Right ventricle myocardium inferior (tissue), 1 donor: ENCODE measurements at places on chromosomes 13 and 19. TPM values are rescaled to one million over a fixed set of nuclear protein-coding genes. Genes with fewer than 3 reads are reported as not detected.

GRCh38 chr13:85230691-85231093, 568.5 kb downstream of the SLITRK6 start:
- DNase-seq, result no peak

SLAIN1 gene
- total RNA-seq, result 4.6 TPM

DKKL1 gene
- total RNA-seq, result not detected

GRCh38 chr13:113588394-113589111, 4.0 kb downstream of the TFDP1 start:
- DNase-seq, result no peak

GRCh38 chr13:60327511-60327910, 69.5 kb upstream of the TDRD3 start:
- DNase-seq, result no peak

DNA sequence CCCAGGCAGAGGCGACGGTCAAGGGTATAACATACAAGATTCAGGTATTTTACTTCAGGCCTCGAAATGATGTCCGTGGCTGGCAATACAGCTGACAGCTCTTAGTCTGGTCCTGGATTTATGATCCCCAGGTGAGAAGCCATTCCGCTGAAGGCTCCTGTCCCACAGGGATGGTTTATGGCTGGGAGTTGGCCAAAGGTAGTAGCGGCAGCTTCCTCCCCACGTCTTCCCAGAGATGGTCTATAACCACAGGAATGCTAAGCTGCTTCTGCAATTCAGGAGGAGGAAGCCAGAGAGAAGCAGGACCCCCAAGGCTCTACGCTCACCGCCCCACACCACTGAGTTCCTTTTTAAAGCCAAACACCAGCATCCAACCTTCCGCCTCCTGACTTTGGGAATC, 27.1 kb downstream of the OLFM2 start:
- no peak for DNase-seq

NRTN gene
- total RNA-seq, result 27.5 TPM

HSD11B1L gene
- total RNA-seq, result 3.9 TPM

DNA sequence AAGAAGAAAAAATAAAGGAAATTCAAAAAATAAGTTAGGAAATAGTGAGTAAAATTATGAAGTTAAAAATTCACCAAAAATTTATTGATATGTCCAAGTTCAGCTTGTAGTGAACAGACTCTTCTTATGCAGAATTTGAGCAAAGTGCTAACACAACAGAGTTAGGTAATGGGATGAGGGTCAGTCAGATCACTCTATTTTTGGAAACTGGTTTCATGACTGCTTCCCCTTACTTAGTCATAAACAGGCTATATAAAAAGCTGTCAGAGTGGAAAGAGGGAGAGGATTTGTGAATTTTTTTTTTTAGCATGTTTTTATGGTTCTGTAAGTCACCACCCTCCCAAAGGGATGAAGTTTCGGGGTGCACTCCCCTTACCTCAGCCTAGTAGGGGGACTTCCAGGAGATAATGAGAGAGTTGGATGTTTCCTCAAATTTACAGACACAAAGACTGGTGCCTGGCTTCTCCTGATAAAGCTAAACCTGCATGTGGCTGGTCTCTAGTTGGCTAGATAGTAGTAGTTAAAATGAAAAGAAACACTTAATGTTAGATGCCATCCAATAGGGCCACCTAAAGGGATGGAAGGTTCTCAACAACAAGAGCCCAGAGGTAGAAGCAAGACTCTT, 4.5 kb downstream of the CPB2 start:
- DNase-seq, result no peak

DNA sequence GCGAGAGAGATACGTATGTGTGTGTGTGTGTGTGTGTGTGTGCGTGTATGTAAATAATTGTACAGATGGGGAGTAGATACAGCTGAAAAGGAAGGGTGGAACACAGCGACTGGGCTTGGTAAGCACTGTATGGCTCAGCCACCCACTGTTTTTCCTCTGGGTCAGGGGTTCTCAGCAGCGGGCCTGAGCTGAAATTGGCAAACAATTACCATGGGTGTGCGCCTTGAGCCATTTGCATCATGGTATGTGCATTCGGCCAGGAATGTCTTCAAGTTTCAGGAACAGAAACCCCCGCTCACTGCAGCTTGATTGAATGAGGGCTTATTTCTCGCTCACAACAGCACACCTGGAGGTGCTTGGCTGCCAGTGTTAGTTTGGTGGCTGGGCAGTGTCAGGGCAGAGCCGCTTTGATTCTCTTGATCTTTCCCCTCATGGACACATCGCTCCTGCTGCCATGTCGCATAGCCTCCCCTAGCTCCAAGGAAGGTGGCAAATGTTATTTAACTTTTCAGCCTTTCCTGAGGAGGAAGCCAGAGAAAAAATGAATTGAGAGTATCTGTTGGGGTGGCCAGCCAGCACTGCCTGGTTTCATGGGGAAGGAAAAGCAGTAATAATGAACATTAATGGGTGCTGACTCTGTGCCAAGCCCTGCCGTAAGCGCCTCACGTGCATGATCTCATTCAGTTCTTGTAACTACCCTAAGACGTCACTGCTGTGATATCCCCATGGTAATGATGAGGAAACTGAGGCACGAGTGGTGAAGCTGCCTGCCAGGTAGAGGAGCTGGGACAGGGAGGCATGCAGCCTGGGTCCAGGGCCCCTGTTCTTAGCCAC, 126.9 kb downstream of the SIPA1L3 start:
- DNase-seq, result no peak

DNA sequence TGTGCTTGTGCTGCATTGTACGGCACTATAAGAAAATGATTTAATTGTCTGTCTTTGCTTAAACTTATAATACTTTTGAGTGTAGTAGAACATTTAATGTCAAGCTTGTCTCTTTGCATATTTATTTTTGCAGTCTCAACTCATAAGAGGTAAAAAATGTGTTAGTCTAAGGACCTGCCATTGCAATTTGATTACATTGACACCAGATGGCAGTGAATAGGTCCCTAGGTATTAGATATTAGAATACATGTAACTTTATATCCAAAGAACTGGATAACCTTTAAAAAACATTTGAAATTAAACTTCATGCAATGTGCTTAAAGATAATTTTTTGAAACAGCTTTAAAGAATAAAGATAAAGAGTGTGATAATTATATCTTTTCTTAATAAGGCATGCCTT, 1421.3 kb downstream of the OLFM4 start:
- DNase-seq, result no peak

GRCh38 chr19:58584498-58585441, 11.6 kb upstream of the MZF1 start:
- peak; percentile 22 for DNase-seq

GRCh38 chr19:1455002-1455335, 5.0 kb downstream of the APC2 start:
- DNase-seq, result no peak

AXL gene
- 19.8 TPM for total RNA-seq

- DNase-seq, result peak; percentile 95
These were observed at the start of gene ZNF606 for GRCh38 chr19:58002384-58003173. Gene ZNF606, minus strand, starts transcription at chr19:58002820. Its CDS starts 1,501 bp downstream, at chr19:58001319.

ZNF547 gene
- 2.4 TPM for total RNA-seq

DNA sequence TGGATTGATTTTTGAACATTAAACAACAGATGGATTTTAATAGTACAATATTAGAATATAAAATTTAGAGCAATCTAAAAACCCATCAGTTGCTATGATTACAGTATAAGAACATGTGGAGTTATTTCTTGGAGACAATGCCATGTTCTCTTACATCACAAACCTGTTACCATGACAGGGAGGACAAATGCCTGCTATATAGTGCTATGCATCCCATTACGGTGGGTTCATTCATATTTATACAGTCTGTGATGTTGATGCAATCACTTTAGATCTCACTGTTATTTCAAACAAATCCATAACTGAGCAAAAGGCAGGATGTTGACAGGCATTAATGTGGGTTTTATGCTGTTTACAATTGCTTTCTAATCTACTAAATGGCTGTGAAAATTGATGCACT, 467.5 kb downstream of the DIAPH3 start:
- no peak for DNase-seq

DNA sequence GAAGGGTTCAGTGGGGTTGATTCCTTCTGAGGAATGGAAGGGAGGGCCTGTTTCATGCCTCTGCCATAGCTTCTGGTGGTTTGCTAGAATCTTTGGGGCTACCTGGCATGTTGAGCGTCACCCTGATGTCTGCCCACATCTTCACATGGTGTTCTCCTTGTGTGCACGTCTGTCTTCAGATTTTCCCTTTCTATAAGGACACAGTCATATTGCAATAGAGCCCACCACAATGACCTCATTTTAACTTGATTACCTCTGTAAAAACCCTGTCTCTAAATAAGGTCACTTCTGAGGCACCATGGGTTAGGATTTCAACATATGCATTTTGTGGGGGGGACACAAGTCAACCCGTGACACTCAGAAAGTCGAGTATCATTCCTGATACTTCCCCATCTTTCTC, 257.9 kb downstream of the COG6 start:
- no peak for DNase-seq

CADM4 gene
- 9.7 TPM for total RNA-seq

DNA sequence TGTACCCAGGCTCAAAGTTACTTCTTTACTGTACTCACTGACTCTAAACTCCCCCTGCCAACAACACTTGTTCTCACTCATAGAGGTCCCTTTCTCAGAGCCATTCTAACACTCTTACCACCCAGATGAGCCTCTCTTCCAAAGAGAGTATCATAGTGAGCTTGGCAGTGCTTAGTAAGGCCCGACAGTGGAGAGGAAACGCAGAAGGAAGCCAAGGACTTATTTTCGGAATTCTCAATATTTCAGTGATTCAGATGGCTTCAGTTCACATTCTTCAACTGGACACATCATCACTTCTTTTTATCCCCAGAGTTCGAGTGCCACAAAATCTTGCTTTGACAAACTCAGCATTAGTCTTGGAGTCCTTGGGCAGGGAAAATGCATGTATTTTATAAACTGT, 285.9 kb downstream of the DNAJC15 start:
- DNase-seq, result no peak

LHB gene
- total RNA-seq, result not detected

LYPD5 gene
- total RNA-seq, result 0.92 TPM

DNA sequence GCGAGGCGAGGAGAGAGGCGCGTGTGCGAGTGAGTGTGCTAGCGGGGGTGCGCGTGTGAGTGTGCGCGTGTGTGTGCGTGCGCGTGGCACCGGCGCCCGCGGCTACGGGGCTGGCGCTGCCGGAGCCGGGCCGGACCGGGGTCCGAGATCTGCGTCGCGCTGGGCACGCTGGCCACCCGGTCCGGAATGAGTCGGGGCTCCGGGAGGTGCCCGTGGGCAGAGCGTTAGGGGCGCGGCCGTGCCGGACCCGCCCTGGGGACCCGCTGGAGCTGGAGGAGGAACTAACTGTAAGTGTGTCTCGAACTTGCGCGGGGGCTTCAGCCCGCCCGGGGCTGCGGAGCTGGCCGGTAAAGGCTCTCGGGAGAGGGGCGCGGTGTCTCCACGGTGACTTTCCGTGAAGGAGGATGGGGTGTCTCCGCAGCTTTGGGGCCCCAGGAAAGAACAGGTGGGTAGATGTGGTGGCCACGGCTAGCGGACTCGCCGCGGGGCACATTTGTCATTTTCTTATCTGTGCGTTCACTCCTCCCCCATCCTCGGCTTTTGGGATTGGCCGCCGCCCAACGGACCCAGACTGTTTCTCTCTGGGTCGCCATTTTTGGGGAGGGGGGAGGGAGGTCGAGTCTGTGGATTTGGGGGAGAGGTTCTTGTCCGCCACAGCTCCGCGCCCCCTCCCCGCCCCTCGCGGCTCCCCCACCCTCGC, 10.1 kb upstream of the SOX1 start:
- DNase-seq, result no peak

GRCh38 chr13:90120026-90120425, 1227.5 kb upstream of the MIR17HG start:
- DNase-seq, result no peak
